ENCODE measurements at places on chromosomes 7 and 10.

GRCh38 chr10:133411523-133412380 lies 12.7 kb downstream of the SPRN start:
- no peak for DNase-seq

DNA sequence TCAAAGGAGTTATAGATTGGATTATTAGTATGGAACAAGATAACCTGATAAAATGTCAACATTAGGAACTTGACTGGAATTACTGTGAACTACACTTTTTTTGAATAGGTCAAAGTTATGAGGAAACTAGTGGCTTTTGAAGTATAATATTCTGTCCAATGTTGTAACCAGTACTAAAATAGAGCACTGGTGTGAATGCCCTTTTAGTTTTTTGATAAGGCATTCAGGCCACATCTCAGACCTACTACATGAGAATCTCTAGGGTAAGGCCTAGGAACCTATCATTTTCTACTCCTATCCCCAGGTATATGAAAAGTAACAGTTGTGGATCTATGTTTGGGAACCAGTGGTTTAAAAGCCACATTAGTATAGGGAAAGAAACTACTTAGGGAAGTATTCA lies 16.4 kb downstream of the KMT2E start:
- no peak for DNase-seq

GRCh38 chr7:45082831-45083331 lies 5.9 kb downstream of the NACAD start:
- DNase-seq = no peak

- DNase-seq = no peak
Observed at GRCh38 chr7:117458977-117459583, 20.7 kb upstream of the CFTR start.

DNA sequence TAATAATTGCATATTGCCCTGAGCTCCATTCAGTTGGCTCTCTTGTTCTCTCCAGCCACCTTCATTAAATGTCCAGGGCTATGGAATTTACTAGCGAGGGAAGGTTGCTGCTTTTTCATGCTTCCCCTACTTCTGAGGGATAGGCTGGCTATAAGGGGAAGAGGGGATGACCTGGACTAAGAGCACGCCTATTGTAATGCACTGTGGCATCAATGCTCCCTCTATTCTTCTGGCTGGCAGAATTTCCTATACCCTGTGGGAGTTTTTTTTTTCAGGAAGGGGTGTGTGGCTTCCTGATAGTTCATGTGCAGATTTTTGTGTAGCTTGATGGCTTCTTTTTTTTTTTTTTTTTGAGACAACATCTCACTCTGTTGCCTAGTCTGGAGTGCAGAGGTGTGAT lies 155.8 kb downstream of the SND1 start:
- no peak for DNase-seq

- DNase-seq = no peak
Observed at GRCh38 chr7:14521183-14521582, 381.4 kb downstream of the DGKB start.

DNA sequence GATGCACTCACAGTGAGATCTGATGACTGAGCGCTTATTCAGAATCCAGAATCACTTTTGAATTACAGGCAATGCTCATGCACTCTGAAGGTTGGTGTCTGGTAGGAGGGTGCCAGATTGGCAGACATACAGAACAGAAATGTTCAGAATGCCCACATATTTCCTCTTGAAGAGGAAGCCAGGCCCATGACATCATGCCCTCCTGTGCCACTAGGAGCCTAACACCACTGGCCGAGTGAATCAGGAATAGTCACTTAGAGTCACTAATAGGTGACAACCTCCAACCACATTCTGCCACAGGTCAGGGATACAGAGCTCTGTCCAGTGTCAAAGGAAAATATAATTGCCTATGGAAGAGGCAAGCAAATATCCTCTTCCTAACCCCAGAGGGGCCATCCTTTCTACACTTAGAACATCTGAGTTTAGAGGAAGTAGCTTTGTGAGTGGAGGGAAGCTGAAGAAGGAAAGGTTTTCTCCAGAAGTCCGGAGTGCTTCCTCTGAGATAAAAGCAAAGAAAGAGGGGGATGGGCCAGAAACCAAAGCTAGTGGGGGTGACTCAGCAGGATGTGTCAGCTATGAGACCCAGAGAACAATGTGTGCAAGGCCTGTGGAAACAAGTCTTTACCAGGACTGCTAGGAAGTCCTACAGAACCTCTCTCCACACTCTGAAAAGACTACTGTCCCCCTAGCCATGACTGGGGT lies 838.8 kb downstream of the GRID1 start:
- DNase-seq = no peak

DNA sequence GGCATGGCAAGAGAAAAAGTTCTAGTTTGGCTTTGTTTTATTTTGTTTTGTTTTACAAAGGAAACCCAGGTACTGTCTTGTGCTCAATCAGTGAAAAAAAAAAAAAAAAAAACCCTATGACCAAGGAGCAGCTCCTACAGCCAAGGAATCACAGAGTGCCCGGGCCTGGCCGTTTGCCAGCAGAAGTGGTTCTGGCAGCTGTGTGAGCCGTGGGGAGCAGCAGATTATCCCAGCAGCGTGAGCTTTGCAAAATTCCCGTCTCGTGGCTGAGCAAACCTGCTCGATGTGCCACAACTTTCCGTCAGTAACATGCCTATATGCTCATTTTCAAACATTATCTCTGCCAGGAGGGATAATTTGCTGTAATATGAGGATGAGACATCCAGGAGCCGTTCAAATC lies 293.7 kb downstream of the POU6F2 start:
- DNase-seq = no peak

DNA sequence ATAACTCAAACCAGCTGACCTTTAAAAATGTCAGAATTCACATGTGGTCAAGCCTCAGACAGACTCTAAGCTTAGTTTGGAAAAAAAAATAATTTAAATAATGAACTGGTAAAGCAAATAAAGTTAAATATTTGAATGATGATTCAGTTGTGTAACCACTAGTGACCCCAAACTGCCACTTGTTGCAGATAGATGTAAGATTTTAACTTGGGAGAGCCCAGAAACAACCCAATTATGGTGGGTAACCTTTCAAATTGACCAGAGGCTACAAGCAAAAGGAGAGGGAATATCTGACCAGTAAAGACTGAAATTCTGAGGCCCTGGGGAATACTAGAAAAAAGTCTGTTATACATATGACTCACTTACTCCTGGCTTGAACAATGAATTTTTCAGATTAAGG lies 268.1 kb downstream of the HPSE2 start:
- DNase-seq = no peak

GRCh38 chr10:122130474-122131110 lies 140.5 kb upstream of the BTBD16 start:
- no peak for DNase-seq

Data from stimulated activated CD8-positive, alpha-beta memory T cell treated with anti-CD3 and anti-CD28 coated beads, Interleukin-7, amount 100 ng/mL, for 24 hours (primary cell).